ENCODE measurements at places on chromosomes 5 and 9. TPM values are rescaled to one million over a fixed set of nuclear protein-coding genes. Genes with fewer than 3 reads are reported as not detected.

SMIM33 gene
- not detected for total RNA-seq

OBP2B gene
- total RNA-seq: 6.8 TPM

EQTN gene
- not detected for total RNA-seq

GRCh38 chr9:76732341-76732958 is 31.8 kb upstream of the PCA3 start:
- no peak for DNase-seq

DNA sequence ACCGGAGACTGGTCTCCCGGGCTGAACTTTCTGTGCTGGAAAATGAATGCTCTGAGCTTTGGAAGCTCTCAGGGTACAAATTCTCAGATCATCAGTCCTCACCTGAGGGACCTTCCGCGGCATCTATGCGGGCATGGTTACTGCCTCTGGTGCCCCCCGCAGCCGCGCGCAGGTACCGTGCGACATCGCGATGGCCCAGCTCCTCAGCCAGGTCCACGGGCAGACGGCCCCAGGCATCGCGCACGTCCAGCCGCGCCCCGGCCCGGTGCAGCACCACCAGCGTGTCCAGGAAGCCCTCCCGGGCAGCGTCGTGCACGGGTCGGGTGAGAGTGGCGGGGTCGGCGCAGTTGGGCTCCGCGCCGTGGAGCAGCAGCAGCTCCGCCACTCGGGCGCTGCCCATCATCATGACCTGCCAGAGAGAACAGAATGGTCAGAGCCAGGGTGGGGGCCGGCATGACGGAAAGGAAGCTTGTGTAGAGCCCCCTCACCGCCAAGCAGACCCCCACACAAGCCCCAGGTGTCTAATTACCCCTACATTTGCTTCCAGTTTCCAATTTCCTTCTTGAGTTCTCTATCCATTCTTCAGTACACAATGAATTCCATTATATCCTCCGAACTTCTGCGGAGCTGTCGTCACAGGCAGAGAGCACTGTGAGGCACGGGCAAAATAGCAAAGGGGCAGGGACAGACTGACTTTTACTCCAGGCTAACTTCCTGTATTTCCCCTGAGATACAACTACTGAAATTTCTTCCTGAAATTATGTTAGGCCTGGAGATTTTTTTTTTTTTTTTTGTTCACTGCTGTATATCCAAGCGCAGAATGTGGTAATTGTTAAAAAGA is 23.2 kb downstream of the CDKN2A start:
- no peak for DNase-seq

DNA sequence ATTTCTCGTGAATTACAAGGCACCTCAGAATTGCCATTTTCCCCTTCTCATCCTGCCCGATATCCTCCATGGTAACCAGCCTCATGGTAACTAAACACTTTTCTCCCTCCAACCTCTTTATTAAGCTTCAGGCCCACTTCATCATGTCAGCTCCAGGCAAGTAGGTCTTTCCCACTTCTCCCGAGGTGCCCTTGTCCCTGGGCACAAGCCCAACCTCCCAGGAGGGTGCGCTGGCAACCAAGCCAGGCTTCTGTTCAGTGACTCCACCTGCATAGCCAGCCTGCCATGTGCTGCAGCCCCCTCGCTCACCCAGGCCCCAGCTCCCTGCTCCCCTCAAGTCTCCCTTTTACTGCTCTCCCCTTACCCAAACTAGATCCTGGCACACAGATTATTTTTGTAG is 47.4 kb upstream of the AFAP1L1 start:
- no peak for DNase-seq
